ENCODE measurements at places on chromosomes 4 and X. TPM values are rescaled to one million over a fixed set of nuclear protein-coding genes. Genes with fewer than 3 reads are reported as not detected.

The MAGEA4 gene
- total RNA-seq = not detected

The LEF1 gene
- 0.51 TPM for total RNA-seq

The CNKSR2 gene
- total RNA-seq = 0.51 TPM

- no peak for DNase-seq
These were observed 644.1 kb downstream of the MID1IP1 start for GRCh38 chrX:39445336-39445735.

The UGT2A1 gene
- not detected for total RNA-seq

The DAPP1 gene
- 0.51 TPM for total RNA-seq

DNA sequence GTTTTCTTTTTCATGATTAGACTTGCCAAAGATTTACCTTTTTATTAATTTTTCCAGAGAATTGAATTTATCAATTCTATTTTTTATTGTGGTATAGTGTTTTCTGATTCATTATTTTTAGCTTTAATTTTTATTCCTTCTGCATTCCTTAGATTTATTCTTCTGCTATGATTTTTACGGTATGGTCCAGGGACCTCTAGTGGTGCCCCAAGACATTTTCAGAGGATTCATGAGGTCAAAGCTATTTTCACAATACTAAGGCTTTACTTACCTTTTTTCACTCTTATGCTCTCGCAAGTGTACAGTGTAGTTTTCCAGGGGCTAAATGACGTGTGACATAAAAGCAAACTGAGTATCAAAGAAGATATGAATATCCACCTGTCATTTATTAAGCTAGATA, 8.0 kb downstream of the RADX start:
- no peak for DNase-seq

- no peak for DNase-seq
These were observed 49.5 kb downstream of the IQCM start for GRCh38 chr4:149766135-149766534.

DNA sequence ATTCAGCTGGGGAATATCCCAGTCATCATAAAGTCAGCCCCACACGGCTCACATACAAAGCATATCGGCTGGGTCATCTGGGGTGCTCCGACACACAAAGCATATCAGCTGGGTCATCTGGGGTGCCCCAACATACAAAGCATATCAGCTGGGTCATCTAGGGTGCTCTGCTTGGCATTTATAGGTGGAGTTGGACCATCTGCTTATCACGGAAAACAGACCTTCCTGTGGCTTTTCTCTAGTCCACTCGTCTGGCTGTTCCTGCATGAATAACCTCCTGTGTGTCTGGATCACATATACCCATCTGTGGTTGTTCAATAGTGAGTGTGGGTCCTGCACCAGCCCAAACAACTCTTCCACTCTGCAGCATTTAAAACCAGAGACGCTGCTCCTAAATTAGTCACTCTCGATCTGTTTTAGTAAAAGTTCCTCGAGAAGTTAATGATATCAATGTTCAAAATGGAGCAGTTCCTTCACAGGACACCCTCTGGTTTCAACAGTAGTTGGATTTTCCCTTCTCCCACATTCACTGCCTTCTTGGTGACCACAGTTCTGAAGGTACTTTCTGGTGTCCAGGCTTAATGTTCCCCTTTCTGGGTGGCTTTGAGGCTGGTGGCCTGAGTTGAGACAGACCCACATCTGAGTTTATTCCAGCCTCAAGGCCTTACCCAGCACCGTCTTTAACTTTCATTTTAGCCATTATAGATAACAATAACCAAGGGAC, 70.0 kb upstream of the FRG1 start:
- DNase-seq = no peak

DNA sequence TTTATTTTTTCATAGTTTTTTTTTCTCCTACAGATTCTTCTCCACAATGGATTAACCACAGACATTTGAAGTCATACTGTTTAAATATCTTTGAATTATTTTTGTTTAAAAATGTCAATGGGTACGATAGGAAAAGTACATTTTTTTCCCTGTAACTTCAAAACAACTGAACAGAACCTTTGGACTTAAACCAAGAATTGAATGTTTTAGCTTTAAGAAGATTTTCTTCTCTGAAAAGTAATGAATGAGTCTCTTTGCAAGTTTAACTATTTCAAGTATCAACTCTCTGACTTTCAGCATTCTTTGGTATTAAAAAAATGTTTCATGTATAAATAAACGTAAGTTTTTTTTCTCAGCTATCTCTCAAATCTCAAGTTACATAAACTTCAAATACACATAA, 364.3 kb downstream of the FBXO8 start:
- no peak for DNase-seq

The TMSB15C gene
- total RNA-seq = 0.48 TPM

DNA sequence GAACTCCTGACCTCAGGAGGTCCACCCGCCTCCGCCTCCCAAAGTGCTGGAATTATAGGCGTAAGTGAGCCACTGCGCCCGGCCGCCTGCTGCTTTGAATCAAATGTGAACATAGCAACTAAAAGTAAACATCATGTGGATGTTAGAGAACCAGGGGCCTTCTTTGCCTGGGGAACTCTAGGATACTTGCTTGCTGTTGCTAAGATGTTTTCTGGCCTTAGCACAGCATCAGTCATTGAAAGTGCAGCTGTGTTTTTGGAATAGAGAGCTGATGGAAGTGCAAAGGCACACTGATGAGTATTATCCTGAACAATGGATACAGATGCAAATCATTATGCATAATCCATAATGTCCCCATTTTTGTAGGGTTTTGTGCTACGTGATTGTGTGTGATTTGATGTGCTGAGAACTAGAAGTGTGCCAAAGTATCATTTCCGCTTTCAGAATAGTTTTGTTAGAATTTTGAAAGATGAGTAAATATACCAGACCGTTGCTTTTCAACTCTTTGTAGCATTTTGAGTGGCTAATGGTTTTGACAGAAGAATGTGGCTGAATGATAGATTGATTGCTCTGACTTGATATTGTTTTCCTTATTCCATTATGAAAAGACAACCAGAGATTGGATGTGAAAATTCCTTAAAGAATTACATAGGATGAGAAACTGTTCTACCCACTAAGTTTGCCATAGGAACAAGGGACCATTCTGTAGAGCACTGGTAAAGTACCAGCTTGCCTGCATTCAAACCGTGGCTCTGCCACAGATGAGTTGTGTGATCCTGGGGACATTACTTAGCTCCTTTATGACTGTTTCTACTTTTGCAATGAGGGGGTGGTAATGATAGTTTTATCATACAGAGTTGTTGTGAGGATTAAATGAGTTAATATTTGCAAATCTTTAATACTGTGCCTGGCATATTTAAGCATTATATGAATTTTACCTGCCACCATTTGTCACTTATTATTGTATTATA, 74.7 kb downstream of the REPS2 start:
- DNase-seq = no peak

- DNase-seq = no peak
These were observed 40.5 kb upstream of the SLC2A9 start for GRCh38 chr4:10061650-10062415.

DNA sequence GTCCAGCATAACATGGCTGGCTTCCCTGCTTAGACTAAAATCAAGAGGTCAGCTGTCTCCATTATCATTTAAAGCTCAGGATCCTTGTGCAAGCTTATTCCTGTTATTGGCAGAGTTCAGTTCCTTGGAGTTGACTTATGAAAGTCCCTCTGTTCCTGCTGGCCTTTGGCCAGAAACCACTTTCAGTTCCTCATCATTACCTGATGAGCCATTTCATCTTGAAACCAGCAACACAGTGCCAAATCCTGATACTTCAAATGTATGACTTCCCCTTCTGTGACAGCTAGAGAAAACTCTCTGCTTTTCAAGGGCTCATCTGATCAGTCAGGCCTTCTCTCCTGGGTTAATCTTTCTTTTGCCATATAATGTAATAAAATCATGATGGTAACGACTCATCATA, 110.6 kb upstream of the FSTL5 start:
- DNase-seq = no peak

The INPP4B gene
- total RNA-seq = 10.7 TPM

DNA sequence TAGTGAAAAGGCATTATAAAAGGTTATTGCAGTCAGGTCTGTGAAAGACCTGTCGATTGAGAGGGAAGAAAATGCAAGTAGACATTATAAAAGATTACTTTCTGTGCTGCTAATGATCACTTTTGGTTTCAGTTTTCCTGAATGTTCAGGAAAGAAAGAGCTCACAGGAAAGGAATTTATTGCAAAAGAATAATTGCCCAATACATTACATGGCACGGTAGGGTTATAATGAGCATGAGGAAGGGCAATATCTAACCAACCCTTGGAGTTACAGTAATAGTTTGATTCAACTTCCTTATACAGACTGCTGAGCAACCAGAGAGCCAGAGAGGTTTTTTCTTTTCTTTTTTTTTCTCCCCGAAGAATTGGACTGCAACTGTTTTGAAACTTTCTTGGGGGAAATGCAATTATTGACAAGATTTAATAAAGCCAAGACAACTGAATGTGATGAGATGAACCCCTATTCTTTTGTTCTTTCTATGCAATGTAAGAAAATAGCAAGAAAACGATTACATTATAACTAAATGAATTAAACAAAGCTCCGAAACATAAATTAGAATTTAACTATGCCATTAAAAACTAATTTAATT, 247.0 kb downstream of the C4orf33 start:
- DNase-seq = no peak

- DNase-seq = no peak
These were observed 60.1 kb upstream of the S100G start for GRCh38 chrX:16589826-16590225.

All from Right ventricle myocardium superior (tissue), 1 donor.